ENCODE measurements at places on chromosomes 5 and 9.

DNA sequence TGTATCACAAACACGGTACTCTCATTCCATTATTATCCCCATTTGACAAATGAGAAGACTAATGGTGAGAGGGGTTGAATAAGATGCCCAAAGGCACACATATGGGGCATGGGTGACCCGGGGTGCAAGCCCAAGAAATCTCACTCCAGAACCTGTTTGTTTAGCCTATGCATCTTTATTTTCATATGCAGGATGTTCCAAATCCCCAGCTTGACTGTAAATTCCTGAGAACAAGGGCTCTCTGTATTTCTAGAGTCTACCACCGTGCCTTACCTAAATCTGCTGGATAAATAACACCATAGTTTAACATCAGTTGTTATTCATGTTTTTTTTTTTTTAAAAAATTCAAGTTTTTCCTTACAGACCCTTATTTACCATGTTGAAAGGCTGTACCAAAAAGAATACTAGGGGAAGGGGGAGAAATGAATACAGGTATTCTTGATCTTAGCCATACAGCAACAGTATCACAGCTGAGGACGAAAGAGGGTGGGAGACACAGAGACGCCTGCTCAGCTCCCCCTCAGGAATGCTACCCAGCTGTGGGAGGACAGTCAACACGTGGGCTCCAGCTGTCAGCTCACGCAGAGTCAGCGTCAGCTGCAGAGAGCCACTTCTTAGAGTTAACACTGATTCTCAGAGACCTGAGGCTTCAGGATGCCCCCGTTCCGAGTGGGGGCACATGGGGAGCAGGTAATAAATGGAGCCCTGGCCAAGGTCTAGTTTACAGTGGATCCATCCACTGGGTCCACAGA lies 86.6 kb downstream of the MED27 start:
- DNase-seq, result no peak

DNA sequence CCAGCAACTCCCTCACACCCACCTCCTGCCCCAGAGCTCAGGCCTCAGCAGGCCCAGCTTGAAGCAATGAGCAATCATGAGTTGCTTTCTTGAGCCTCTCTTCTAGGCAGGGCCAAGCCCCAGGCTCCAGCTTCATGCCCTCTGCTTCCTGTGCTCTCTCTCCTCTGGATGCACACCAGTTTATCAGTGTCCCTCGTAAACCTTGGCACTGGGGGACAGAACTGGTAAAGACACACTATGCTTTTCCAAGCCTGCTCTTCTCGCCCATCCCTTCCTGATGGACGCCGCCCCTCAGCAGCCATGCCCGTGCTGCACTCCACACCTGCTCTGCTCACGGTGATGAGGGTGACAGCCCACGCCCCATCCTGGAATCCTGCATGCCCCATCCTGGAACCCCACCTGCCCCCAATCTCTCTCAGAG lies 49.4 kb upstream of the ORM1 start:
- no peak for DNase-seq

DNA sequence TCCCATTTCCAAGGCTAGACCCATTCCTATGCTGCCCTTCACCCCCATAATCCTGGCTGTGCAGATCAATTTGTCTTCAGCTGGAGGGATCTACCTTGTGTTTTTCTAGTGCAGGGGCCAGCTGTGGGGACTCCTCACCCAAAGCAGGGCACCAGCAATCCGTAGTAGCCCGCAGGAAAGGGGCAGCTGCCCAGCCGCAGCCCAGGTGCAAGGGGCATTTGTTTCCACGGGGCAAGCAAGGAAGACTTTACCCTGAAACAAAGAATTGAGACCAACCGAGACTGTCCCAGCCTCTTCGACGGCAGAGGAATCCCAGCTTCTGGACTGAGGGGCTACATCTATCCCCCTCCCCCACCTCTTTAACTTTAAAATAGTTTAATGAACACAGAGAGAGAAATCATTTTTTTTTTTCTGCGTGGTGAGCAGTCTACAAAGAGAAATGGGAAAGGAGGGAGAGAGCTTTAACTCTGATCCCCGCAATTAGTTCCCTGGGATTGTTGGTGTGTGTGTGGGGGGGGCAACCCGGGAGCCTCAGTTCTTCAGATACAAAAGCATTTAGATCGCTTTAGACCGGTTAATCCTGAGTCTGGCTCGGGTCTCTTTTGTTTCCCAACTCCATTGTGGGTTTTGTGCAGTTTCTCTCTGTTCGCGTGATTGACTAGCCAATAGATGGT lies 10.6 kb upstream of the LHX2 start:
- no peak for DNase-seq

GRCh38 chr5:56607551-56607950 lies 207.8 kb upstream of the MAP3K1 start:
- no peak for DNase-seq

DNA sequence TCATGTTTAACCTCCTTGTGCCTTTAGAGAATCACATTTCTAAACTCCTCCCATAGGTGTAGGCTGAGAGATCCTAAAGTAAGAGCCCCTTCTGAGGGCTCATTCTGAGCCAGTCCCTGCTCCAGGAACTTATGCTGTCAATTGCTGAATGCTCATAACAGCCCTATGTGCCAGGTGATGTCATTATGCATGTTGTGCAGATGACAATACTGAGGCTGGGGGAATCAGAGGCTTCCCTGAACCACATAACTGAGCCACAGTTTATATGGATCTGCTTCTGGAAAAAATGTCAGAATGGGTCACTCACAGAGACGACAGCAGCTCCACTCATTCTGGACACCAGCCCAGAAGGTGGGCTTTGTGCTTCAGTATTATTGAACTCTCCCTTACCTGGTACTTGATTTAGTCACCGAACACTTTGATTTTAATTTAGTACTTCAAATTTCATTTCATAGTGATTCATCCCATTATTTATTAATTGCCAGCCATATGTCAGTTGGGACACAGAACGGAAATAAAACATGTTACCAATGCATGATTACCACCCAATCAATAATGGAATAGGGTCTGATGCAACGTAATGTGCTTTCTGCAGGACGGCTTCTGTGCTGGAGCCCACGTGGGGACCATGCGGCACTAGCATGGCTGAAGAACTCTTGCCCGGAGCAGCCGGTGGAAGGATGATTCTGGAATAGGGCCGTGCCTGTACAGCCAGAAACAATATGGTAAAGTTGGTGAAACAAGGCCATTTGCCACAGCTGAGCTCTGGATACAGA lies 406.3 kb downstream of the IRX1 start:
- no peak for DNase-seq

DNA sequence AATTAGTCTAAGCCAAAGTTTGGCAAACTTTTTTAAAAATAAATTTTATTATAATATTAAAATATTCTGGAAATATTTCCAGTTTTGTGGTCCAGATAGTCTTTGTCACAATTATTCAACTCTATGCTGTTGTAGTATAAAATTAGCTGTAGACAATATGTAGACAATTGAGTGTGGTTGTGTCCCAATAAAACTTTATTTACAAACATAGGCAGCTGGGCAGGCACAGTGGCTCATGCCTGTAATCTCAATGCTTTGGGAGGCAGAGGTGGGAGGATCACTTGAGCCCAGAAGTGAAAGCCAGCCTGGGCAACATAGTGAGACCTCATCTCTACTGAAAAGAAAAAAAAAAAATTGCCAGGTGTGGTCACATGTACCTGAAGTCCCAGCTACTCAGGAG lies 150.5 kb upstream of the EPB41L4A start:
- DNase-seq, result no peak

GRCh38 chr5:80686757-80687156 lies 32.0 kb upstream of the DHFR start:
- DNase-seq, result peak; percentile 34

DNA sequence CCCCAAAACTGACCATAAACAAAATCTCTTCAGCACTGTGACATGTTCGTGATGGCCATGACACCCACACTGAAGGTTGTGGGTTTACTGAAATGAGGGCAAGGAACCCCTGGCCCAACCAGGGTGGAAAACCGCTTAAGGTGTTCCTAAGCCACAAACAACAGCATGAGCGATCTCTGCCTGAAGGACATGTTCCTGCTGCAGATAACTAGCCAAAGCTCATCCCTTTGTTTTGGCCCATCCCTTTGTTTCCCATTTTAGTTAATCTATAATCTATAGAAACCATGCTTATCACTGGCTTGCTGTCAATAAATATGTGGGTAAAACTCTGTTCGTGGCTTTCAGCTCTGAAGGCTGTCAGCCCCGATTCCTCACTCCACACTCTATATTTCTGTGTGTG lies 21.8 kb upstream of the TUT7 start:
- DNase-seq, result no peak

- DNase-seq, result peak; percentile 64
These were observed 79.9 kb downstream of the FNBP1 start for GRCh38 chr9:129962889-129963703.

- DNase-seq, result no peak
These were observed 1.0 kb upstream of the CORO2A start for GRCh38 chr9:98193336-98193944.

DNA sequence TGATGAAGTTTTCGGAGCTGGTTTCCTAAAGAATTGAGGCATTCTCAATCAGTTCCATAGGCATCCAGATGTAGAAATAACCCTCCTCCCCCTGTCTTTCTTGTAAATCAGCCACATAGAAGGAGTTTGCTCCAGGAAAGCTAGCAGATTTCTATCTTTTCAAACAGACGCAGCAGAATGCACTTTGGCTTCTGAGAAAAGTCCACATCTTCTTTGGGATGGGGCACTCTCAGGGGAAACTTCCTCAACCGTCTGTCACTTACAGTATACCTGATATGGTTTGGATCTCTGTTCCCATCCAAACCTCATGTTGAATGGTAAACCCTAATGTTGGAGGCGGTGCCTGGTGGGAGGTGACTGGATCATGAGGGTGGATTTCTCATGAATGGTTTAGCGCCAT lies 94.1 kb downstream of the SNCAIP start:
- no peak for DNase-seq

GRCh38 chr9:105419816-105420597 lies 27.8 kb upstream of the FSD1L start:
- DNase-seq, result no peak

- DNase-seq, result no peak
These were observed 36.6 kb downstream of the MELK start for GRCh38 chr9:36609306-36609705.

- DNase-seq, result no peak
These were observed 713.9 kb downstream of the EFNA5 start for GRCh38 chr5:106956886-106957285.

GRCh38 chr9:17958363-17958762 lies 379.5 kb downstream of the SH3GL2 start:
- no peak for DNase-seq

GRCh38 chr5:72503888-72504491 lies 3.2 kb downstream of the ZNF366 start:
- peak; percentile 41 for DNase-seq

GRCh38 chr5:103808464-103809106 lies 246.0 kb upstream of the NUDT12 start:
- DNase-seq, result peak; percentile 75

- no peak for DNase-seq
These were observed 27.5 kb downstream of the FNIP1 start for GRCh38 chr5:131769336-131769735.

DNA sequence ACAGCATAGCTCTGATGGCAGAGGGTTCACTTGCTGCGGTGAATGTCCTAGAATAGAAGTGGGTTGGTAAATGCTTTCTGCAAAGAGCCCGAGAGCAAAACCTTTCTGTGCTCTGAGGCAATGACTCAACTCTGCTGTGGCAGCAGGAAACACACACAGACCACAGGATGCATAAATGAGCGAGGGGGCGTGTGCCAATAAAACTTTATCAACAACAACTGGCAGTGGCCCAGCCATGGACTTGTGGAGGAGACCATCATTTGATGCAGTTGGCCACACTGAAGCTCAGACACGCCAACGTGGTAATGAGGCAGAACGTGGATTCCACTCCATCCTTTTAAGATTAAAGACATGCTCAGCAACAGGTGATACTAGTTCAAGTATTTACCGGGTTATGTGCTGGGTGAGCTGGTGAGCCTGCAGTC lies 6.8 kb downstream of the MRPL36 start:
- DNase-seq, result peak; percentile 65

GRCh38 chr5:91049112-91049511 lies 334.0 kb downstream of the ARRDC3 start:
- no peak for DNase-seq

DNA sequence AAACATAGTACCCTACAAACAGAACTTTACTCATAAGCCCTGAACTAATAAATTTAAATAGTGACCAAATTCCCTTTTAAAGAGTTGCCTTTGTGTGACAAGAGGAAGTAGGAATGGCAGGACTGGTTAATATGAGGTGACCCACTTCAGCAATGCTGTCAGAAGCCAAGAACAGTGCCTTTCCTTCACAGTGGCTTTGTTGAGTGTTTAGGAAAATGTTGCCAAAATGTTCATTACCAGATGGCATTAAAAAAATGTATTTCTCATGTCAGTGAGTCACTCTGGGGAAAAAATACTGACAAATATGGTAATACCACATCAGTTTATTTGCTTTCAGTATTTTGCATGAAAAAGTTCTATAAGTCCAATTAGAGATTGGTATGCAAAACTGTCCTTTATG lies 103.3 kb downstream of the DIRAS2 start:
- DNase-seq, result no peak

GRCh38 chr9:130237076-130237475 lies 28.5 kb upstream of the HMCN2 start:
- no peak for DNase-seq

DNA sequence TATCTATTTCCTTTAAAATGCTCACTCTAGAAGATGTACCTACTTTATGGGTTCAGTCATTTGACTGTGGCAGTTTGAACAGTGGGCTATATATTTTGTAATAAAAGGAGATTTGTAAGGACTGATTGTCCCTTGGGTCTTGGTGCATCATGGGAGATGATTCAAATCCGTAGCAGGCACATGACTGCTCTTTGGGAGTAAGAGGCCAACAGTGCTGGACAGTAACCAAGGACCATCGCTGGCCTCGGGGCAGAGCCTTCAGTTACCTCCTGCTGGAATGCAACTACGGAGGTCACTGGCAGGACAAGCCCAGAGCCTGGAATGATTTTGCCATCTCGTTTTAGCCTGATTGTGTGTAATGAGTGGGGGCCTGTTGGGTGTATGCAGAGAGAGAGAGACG lies 7.0 kb upstream of the MAMDC2 start:
- DNase-seq, result no peak

DNA sequence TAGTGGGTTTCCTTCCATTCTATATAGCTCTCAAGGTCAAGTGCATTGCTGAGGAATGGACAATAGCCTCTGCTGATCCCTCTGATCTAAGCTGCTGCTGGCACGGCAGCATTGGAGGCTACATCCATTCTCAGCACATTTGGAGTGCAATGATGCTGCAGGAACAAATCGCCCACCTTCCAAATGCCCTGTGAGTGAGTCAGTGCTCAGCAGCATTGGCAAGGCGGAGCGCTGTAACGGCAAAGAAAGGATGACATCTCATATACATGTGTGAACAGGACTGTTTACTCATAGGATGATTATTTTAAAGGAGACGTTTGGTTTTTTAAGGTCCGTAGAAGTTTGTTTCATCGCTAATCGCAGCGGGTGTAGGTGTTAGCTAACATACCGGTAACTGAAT lies 408.7 kb downstream of the ARHGEF28 start:
- peak; percentile 72 for DNase-seq

DNA sequence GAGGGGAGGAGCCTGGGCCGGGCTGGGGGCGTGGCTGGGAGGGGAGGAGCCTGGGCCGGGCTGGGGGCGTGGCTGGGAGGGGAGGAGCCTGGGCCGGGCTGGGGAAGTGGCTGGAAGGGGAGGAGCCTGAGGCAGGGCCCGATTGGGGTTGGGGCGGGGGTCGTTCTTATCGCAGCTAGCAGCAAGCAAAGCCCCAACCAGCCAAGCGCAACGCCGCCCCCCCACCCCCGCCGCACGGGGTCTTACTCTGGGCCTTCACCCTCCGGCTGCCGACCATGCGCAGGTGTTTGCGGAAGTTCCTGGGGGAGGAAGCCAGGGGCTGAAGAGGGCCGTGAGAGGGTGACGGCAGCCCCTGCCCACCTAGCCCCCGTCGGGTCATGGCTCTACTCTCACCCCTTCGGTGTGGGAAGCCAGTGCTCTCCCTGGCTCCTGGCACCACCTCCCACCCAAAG lies 5.0 kb downstream of the NSMF start:
- DNase-seq, result peak; percentile 40

Measured in GM03348 (cell line).